SW 1271 (cell line): ENCODE measurements at places on chromosomes 6 and 20.
A peak's percentile ranks its signal among the peaks of the same experiment; 100 is the strongest.

DNA sequence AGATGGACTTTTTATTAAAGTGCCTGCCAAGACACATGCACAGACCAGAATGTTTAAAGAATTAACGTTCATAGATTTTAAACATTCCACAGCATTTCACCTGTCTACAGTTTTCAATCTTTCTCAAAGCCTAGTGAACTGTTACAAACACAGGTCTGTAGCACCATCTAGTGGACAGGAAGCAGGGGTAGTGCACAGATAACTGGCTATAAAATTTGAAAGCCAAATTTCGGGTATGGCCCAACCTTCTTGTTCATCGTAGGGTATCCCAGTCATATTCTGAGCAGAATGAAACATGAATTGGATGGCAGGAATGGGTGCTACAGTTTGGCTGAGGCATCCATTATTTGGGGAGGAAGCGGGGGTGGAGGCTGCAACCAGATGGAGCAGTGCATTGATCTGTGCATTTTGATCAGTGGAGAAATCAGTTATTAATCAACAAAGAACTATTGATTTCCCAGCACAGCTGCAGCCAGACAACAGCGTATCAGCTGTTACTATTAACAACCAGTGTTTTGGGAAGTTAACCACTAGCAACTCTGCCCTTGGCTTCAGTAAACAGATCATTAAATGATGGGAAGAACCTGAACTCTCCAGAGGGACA lies 56.1 kb upstream of the B3GAT2 start:
- DNase-seq, result peak; percentile 65

- peak; percentile 34 for DNase-seq
Measured at GRCh38 chr6:134175532-134176263, 123.3 kb upstream of the SLC2A12 start.

DNA sequence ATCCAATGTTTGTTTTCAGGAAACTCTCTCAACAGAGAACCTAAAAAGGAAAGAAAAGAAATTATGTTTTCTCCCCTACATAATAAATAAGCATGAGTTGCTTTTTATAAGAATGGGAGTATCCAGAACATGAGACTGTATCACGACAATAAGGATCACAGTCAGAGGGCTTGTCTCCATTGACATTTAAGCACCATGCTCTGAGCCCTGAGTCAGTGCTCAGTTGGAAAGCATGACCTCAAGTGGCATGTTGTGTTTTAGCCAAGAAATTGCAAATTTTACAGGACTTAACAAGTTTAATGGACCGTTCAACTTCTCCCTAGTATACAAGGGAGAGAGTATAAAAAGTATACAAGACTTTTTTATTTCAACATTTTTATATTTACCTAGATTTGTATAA lies 431.6 kb downstream of the GJA1 start:
- DNase-seq, result no peak

- no peak for DNase-seq
Measured at GRCh38 chr6:109966299-109966698, 11.8 kb upstream of the GPR6 start.

- no peak for DNase-seq
Measured at GRCh38 chr6:13536796-13537526, 37.4 kb upstream of the SIRT5 start.

DNA sequence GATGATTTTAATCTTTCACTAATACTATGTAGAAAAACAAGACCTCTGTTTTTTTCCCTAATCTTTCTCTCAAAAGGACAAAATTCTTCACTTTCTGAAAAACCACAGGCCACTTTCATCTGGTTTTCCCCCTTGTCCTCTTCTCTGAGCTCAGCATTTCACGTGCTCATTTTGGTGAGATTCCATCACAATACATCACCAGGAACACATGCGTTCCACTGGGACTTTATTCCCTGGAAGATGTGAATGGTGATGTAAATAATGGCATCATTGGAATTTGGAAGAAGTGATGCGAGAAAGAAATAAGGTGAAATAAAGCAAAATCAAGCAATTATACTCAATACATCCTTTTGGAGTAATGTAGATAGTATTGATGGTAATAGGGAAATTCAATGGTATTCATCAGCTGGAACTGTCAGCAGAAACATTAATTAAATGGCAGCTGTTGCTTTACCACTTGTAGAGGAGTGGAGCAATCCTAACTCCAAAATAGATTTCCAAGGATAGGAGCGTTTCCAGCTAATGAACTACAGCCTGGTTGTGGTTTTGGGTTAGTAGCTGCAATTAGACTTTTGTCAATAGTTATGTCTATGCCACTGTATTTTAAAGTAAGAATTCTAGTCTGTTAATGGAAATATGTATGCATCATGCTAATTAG lies 11.5 kb downstream of the FILIP1 start:
- no peak for DNase-seq

- DNase-seq, result peak; percentile 6
Measured at GRCh38 chr20:21490105-21490504, 23.8 kb downstream of the NKX2-2 start.

- peak; percentile 3 for DNase-seq
Measured at GRCh38 chr6:122839472-122839871, 50.4 kb downstream of the SMPDL3A start.

DNA sequence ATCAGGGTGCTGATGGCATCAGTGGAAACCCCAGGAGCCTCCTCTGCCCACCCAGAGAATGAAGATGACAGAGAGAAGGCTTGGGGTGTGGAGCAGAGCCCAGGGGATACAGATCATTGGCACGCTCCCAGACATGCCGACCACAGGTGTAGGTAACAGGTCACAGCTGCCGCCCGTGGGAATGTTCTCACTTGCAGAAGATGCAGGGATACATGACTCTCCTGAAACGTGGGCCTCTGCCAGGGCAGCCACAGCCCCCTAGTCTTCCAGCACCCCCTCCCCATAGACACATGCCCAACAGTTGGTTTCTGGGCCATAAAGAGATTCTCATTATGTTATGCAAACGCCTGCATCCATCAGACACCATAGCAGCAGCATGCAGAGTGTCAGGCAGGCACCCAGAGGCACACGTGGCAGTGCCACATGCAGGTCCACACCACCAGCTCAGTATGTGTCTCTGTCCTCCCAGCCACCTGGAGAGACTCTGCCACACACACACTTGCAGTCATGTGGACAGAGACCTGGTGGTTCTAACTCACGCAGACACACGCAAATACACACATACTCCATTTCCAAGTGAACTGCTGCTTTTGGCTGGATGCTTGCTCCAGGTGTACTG lies 45.5 kb downstream of the LRFN2 start:
- no peak for DNase-seq

DNA sequence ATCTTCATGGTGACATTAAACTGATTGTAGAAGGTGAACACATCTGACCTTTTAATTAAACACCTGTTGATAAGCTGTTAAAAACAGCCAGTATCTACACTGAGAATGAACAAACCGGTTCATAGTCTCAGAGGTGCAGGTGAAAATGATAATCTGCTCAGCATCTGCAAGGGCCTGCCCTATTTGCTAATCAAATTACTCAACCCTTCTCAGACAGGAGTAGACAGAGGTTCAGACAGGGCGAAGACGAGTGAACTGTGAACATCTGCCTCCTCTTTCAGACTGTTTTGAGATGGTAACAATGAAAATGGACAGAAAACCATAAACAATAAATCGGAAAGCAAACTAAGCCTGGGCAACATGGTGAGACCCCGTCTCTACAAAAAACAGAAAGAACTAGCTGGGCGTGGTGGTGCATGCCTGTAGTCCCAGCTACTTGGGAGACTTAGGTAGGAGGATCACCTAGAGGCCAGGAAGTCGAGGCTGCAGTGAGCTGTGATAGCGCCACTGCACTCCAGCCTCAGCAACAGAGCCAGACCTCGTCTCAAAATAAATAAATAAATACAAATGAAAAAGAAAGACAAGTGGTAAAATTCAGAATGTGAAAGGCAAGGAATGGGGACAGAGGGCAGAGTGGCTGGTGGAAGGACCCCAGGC lies 55.9 kb downstream of the NINL start:
- DNase-seq, result no peak

- peak; percentile 88 for DNase-seq
Measured at GRCh38 chr20:62617711-62618483, 24.4 kb upstream of the SLCO4A1 start.

DNA sequence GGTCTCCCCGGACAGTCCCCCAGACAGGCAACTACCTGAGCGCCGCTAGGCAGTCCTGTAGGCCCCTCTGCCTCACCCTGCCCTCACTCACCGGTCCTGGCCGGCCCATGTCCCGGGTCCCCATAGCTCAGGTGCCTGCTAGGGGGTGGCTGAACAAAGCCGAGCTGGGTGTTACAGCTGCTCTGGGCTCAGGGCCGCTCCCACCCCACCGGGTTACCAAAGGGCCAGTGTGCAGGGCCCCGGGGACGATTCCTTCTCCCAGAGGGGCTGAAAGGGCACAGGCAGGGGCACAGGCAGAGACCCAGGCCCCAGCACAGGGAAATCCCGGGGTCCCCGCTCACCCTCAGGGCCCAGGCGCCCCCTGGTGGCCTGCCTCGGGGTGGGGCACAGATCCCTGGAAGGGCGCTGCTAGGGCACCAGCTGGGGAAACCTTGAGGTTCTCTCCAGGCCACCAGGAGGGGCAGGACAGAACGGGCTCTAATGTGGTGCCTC lies 118.4 kb downstream of the GRM4 start:
- no peak for DNase-seq

- DNase-seq, result no peak
Measured at GRCh38 chr6:146339716-146340115, 203.9 kb upstream of the RAB32 start.

GRCh38 chr6:64217721-64218620 lies 582.4 kb downstream of the PHF3 start:
- no peak for DNase-seq

GRCh38 chr6:16751251-16751946 lies 9.9 kb downstream of the ATXN1 start:
- DNase-seq, result no peak

DNA sequence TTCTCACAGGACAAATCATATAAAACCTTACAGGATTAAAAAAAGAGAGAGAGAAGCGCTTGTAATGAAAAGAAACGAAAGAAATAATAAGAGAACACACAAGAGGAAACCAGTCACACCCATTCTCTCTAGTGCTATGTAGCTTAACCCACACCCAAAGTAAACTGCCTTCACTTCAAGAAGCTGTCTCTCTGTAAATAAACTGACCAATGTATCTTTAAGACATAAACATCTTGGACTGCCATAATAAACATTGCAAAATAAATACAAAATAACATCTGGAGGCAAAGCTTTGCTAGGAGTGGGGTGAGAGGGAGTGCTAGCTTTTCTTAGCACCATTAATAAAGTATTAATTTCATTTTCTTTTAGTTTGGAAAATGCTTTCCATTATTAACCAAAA lies 61.6 kb upstream of the RNF146 start:
- no peak for DNase-seq

GRCh38 chr6:45946887-45947286 lies 68.8 kb downstream of the CLIC5 start:
- no peak for DNase-seq

GRCh38 chr6:25961619-25962148 lies 918 bp upstream of the TRIM38 start:
- peak; percentile 24 for DNase-seq

DNA sequence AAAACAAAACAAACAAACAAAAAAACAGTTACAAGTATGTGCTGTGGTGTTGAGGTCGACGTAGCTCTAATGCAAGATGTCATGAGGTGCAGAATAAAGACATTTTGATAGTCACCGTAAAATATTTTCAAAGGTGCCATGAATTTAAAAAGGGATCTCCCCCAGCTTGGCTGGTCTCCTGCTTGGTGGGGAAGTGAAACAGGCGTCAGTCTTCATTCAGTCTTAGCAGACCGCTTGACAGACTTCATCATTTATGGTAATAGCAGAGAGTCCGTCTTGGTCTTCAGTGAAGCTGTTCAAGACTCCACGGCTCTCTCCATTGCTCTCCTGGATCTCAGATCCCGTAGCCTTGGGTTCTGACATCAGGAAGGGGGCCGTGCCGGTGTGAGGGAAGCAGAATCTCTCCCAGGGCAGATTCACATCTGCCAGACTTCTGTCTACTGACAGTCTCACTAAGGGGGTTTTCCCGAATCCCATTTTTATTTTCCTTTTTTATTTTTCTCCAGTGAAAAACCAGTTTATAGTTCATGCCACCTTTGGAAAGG lies 1.6 kb downstream of the SLC24A3 start:
- no peak for DNase-seq

DNA sequence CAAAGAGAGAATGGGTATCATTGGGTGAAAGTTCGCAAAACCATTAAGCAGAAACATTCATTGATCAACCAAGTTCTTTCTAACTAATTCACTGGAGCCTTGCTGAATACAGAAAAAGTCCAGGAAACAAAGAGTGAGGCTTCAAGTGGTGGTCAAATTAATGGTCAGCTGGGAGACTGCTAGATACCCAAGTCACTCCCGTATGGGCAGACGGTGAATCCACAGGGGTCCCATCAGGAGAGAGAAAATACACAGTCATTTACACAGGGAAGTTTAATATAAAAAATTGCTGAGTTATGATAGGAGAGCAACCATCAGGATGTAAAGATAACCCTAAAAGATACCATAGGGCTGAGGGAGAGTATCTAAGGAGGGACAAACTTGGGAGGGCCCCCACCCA lies 198.7 kb upstream of the DTNBP1 start:
- DNase-seq, result no peak

- no peak for DNase-seq
Measured at GRCh38 chr6:118548136-118548535, at the start of gene PLN. Gene PLN (plus strand): TSS chr6:118548296. CDS start chr6:118558922, 10,626 bp downstream.

- no peak for DNase-seq
Measured at GRCh38 chr6:40485300-40485699, 101.9 kb downstream of the LRFN2 start.

GRCh38 chr6:96235927-96236326 lies 220.2 kb downstream of the FUT9 start:
- no peak for DNase-seq

- DNase-seq, result no peak
Measured at GRCh38 chr6:142294679-142295078, 7.1 kb upstream of the ADGRG6 start.

GRCh38 chr6:35512006-35512405 lies 690 bp downstream of the TULP1 start:
- no peak for DNase-seq

- DNase-seq, result no peak
Measured at GRCh38 chr6:158686791-158687381, 37.0 kb downstream of the SYTL3 start.

DNA sequence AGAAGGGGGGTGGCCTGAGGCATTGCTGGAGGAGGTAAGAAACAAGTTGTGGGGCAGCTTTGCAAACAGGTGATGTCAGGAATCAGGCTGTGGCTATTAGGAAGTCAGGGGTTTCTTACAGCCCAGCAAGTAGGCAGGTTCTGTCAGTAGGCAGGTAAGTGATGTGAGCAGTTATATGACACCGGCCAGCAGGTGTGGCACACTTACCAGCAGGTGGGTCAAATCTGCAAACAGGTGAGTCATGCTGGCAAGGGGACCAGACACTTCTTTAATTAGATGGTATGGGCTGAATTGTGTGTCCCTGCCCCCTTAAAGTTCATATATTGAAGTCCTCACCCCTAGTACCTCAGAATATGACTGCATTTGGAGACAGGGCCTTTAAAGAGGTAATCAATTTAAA lies 16.4 kb upstream of the ENPP4 start:
- no peak for DNase-seq
